NCI-H460 (cell line): ENCODE measurements at places on chromosomes 11 and 22. TPM values are rescaled to one million over a fixed set of nuclear protein-coding genes. Genes with fewer than 3 reads are reported as not detected.

GRCh38 chr11:2268729-2269600, 1.4 kb downstream of the ASCL2 start:
- no peak for DNase-seq

DNA sequence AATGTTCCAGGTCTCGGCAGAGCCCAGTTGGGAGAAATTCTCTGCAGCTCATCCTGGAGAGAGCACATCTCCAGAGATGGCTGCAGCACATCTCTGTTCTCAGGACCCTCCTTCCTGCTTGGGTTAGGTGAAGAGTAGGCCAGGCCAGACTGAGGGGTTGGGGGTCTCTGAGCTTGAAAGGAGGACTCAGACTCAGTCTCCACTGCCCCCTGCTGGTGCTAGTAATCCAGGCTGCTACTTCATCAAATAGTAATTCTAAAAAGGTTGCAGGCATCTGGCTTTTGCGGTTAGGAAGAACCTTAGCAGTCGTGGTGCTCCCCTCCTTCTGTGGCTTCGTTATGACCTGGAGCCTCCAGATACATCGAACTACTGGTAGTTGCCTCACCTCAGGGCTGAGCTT, 9.7 kb downstream of the TUB start:
- DNase-seq: peak; percentile 11

DNA sequence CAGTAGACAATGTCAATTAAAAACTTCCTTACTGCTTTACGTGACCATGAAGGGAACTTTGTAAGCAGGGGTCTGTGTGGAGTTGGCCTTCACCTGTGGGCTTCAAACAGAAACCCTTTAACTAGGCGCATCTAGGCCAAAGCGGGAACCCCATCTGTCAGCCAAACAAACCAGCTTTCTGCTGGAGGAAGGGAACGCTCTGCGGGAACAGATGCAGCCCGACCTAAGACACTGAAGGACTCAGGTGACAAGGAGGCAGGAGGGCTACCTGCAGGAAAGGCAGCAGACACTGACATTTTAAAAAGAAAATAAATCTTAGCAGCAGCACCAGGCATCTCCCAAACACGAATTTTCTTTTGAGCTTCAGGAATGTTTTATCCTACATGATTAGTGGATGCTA, 78.4 kb downstream of the CADM1 start:
- no peak for DNase-seq

- DNase-seq: peak; percentile 51
Measured at GRCh38 chr11:62542750-62543567, 3.6 kb downstream of the AHNAK start.

DNA sequence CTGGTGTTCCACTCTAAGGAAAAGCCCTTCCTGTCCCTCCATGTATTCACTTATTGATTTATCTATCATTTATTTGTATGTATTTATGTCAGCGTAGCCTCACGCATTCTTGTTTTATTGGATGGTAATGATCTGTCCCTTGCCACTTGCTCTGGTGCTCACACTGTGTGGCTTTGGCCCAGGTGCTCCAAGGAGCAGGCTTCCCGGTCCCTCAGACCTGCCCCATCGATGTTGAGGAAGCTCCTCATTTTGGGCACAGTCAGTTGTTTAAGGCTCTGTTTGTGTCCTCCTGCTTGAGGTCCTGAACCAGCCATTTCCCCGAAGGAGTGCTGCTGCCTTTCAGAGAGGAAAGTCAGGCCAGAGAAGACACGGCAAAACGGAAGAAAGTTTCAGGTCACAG, 1485.4 kb downstream of the TBC1D22A start:
- no peak for DNase-seq

- no peak for DNase-seq
Measured at GRCh38 chr11:36037031-36037430, 93.2 kb downstream of the LDLRAD3 start.

DNA sequence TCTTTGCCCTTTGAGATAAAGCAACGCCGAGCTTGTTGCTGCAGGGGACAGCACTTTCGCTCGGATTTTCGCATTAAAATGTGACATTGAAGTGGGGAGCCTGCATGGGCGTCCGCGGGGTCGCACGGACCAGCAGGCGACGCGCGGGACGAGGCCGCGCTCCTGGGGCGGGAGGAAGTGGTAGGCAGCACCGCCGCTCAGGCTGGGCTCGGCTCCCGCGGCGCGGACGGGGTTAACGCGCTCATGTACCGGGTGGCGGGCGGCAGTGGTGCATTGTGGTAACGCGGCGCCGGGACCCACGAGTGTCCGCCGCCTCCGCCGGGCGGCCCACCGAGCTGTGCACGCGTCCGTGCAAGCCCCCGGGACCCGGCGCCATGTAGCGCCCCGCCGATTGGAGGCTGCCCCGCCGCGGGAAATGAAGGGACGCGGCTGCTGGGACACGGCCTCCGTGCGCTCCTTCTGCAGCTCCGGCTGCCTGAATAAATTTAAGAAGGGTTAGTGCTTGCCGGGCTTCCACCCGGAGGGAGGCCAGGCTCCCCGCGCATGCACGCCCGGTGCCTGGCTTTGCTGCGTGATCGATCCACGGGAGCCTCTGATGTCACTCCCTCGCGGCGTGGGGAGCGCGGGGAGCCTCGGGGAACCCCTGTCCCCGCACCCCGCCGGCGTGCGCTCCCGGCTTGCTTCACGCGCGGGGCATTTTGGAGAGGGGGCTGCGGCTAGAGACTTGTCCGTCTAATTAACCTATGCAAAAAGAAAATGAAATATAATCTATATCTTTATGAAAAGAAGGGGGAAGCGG, 127.7 kb downstream of the OSBP2 start:
- DNase-seq: no peak

DNA sequence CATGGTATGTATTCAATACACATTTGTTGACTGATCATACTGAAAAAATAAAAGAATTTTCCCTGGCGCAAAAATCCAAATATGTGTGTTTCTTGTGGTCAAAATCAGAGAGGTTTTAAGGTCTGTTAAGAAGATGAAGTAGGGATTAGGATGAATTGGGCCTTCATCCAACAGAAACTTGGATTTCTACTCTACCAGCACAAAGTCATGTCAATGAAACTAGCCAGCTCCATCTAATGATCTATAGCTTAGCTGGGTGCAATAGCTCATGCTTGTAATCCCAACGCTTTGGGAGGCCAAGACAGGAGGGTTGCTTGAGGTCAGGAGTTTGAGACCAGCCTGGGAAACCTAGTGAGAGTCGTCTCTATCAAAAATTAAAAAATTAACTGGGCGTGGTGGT, 65.5 kb downstream of the USP35 start:
- no peak for DNase-seq

GRCh38 chr11:35178873-35179272, 39.9 kb downstream of the CD44 start:
- DNase-seq: no peak

- DNase-seq: peak; percentile 40
Measured at GRCh38 chr22:26835929-26836528, 178.6 kb downstream of the MIAT start.

DNA sequence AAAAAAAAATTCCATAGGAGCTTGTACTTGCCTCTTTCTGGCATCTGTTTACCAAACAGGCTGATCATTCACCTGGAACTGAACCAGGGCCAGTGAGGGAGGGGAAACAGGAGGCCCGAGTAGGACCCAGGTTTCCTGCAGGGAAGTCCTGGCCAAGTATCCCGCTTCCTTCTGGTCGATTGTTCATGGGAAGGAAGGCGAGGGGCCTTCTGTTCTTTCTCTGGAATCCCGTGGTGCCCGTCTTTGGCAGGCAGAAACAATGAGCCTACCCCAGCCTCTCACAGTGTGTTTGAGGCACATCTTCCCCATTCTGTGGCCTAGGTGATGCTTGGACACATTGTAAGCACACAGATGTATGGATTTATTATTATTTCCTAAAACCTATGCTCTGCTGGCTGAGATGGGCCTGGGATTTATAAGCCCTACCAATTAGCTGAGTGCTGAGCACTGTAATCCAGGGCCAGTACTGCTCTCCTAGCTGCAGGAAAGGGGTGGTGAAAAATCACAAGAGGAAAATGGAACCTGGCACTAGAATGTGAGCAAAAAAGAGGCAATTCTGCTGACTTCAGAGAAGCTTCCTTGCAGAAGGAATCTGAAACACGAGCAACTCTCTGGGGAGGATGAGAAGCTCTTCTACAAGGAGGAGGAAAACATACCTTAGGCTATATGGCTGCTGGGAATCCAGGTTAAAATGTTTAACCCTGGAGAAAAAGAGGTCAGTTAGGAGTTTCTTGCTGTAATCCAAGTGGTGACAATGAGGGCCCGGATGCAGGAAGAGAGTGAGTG, 53.5 kb downstream of the PRR5L start:
- no peak for DNase-seq

DNA sequence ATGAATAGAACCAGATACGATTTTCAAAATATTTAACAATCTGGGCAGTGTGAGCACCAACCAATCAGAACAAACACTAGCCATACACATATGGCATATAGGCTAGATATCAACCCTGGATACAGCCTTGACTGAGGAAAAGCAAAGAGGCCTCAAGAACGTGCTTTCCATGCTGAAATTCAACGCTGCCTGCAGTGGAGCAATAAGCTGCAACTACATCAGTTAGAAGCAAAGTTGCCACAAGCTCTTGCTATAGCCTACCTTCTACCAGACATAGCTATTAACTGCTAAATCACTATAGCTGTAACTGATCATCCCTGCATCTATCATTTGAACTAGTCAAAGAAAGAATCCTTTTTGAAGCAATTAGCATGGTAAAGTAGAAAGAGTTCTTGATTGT, 42.5 kb downstream of the DENND5A start:
- no peak for DNase-seq

DNA sequence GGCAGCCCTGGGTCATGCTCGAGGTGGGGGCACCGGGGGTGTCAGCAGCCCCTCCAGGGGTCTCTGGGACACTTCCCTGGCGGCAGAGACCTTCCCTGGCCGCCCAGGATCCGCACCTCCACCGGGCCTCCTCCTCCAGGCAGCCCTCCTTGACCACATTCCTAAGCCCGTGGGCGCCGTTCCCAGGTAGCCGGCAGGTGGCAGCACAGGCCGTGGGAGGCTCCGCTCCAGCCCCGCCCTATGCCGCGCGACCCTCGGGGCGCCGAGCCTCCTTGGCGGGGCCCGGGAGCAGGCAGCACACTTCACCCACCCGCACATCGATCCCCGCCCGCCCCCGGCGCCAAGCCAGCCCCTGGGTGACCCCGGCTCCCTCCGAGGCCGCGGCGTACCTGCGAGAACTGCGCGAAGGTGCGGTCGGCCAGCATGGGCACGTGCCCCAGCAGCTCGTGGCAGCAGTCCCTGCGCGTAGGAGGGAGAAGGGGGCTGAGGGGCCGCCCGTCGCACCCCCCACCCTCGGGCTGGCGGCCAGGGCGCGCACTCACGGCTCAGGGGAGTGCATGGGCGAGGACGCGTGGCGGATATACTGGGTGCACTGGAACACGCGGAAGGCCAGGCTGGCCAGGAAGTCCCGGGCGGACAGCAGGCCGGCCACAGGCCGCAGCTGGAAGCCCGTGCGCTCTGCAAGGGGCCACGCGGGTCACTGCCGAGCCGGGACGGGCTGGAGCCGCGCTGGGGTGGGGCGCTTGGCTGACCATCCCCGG, 5.3 kb upstream of the INS start:
- no peak for DNase-seq

GRCh38 chr22:30201945-30202344, 44.6 kb downstream of the LIF start:
- no peak for DNase-seq

DNA sequence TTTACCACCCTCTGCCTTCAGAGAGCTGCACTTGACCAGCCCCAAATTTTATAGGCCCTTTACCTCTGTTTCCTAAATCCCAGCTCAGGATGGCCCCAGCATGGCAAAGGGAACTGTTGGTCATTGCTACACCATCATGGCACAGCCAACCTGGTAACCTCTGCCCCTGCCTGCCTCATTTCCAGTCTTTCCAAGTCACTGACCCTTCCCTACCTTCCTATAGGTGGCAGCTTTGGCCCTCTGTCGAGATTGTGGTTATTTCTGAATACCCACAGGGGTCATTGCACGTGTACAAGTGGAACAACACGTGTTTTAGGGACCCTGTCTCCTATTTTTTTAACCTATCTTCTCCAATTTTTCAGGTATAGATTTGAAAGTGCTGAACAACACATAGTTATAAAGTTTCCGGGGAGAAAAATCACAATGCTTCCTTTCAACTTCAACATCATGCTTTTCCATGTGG, 2.8 kb downstream of the GALNT18 start:
- no peak for DNase-seq

- DNase-seq: no peak
Measured at GRCh38 chr11:95506777-95507176, 275.8 kb upstream of the SESN3 start.

DNA sequence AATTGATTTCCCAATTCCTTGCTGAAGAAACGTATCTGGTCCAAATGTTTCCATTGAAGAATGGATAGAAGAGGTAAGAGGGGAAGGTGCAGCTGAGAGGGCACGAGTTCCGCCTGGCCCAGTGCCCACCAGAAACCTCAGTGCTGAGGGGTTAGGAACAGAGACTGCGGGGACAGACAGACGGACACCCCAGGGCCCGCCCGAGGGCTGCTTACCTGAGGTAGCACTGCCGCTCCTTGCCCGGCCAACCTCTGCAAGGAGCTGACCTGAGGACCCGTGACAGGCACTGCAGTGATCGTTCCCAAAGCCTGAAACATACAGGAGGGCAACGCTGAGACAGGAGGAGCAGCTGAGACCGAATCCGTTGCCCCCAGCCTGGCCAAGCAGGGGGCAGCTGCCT, 89.6 kb downstream of the PHF21B start:
- no peak for DNase-seq

- no peak for DNase-seq
Measured at GRCh38 chr22:45484742-45485141, 17.9 kb upstream of the FBLN1 start.

GRCh38 chr11:1130276-1131032, 27.3 kb upstream of the MUC5AC start:
- no peak for DNase-seq

Gene ACRV1
- not detected in 2 replicates for total RNA-seq

Gene DCDC1
- 0.05 TPM in 1 of 2 replicates, not detected in the other for total RNA-seq

Gene CHEK2
- total RNA-seq: 65.4 and 77.3 TPM in 2 replicates

Gene ISX
- not detected in 2 replicates for total RNA-seq

Gene PARVG
- total RNA-seq: not detected in 2 replicates

Gene MGAT3
- 0.02 TPM in 1 of 2 replicates, not detected in the other for total RNA-seq

Gene MUC5AC
- under 0.01 TPM in 1 of 2 replicates, not detected in the other for total RNA-seq

Gene CNTF
- 0.72 and 1.3 TPM in 2 replicates for total RNA-seq
